HuH-7.5 (cell line): ENCODE measurements at places on chromosomes 12 and 14.

DNA sequence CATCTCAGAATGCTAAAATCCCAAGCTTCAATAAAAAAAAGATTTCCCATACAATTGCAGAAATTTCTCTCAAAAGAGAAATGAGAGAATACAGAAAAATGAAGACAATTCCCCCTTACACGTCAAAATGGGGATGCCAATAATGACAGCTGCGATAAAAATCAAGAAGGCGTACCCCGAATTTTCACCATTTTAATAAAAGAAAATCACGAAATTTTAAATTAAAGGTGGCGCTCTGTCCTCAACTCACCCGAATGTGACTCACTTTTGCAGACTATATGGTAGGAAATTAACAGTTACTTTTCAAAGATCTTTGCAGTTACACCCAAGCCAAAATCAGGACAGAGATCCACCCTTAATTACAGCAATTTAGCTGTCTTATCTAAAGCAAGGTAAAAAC is 2.1 kb downstream of the ATP2B1 start:
- DNase-seq, result no peak

DNA sequence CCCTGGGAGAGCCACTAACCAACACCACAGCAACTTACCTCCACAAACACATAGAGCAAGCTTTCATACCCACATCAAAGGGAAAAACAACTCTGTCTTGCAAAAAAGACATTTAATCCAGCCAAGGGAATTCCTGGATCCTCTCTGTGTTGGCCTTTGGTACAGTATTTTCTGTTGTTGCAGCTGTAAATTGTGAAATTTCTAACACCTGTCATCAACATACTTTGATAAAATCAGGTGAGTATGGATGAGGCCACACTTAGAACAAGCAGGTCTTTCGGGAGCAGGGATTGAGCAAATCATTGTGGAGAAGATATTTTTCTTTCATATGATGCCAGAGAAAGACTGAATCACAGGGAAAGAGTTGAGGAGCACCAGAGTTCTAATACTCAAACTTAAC is 89.3 kb downstream of the SPTSSA start:
- no peak for DNase-seq

- DNase-seq, result peak; percentile 59
Measured at GRCh38 chr12:10190558-10191388, 11.9 kb downstream of the TMEM52B start.

- no peak for DNase-seq
Measured at GRCh38 chr12:109462868-109463692, 14.0 kb downstream of the KCTD10 start.

DNA sequence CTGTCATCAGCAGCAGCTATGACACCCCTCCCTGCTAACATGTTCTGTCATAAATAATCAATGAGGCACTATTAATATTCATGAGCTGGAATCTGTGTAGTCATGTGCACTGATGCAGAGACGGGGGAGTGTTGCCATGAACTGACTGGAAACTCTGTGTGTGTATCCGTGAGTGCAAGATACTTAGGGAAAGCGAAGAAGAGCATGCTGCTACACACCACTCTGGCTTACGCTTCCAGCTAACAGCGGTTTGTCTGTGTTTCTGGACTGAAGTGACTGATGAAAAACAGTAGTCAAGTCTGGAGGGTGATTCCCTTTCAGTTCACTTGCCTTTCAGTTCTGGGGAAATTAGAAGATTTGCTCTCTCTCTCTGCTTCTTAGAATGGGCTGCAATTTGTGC is 249.4 kb downstream of the PDZRN4 start:
- no peak for DNase-seq

- DNase-seq, result no peak
Measured at GRCh38 chr14:72788255-72788654, 105.6 kb downstream of the DPF3 start.

DNA sequence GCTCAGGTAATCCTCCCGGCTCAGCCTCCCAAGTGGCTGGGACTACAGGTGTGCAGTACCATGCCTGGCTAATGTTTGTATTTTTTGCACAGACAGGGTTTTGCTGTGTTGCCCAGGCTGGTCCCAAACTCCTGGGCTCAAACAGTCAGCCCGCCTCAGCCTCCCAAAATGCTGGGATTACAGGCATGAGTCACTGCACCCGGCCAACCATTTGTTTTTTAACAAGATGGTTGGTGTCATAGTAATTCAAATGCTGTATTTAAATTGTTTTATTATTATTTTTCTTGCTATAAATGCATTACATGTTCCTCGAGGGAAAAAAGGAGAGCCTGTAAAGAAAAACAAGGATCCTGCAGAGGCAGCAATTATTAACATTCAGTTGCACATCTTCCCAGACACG is 83.9 kb downstream of the EP400 start:
- DNase-seq, result no peak

- DNase-seq, result no peak
Measured at GRCh38 chr12:30825341-30825740, 70.6 kb upstream of the CAPRIN2 start.

DNA sequence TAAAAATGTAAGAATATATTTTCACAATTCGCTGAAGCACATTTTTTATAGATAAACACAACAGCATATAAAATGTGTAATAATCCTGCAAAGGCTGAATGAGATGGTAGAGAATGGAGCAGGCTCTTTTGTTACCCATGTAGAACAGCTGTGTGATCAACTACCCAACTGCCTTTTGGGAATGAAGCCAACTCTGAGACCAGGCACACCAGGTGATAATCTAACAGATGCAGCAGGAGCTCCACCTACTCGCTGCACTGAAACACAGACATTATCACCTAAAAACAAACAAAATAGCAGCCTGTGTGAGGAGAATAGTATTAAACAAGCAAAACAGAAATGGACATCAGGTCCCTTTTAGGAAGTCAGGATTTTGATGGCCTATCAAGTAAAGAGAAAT is 183.3 kb downstream of the CCDC59 start:
- no peak for DNase-seq

GRCh38 chr14:97058074-97058467 is 260.9 kb downstream of the VRK1 start:
- no peak for DNase-seq

DNA sequence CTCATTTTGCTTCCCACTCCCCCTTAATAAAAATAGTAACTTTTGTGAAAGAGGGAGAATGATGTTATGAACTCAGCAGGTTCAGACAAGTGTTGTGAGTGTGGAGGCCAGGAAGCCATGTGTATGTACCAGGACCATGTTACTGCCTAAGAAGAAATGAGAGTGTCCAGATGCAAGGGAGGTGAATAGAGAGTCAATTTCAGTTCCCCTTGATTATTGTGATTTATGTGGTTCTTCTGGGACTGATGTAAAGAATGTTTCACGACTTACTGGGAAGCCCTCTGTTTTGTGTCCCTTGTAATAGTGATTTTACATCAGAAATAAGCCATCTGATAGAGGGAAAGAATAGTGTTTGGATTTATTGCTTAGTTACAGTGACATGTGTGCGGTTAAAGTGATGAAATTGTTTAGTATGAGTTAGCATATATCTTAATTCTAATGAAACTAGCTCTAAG is 32.5 kb downstream of the FBXO34 start:
- no peak for DNase-seq

GRCh38 chr12:106081606-106082005 is 57.1 kb downstream of the NUAK1 start:
- no peak for DNase-seq

- DNase-seq, result no peak
Measured at GRCh38 chr14:94377866-94378470, 10.4 kb downstream of the SERPINA1 start.

DNA sequence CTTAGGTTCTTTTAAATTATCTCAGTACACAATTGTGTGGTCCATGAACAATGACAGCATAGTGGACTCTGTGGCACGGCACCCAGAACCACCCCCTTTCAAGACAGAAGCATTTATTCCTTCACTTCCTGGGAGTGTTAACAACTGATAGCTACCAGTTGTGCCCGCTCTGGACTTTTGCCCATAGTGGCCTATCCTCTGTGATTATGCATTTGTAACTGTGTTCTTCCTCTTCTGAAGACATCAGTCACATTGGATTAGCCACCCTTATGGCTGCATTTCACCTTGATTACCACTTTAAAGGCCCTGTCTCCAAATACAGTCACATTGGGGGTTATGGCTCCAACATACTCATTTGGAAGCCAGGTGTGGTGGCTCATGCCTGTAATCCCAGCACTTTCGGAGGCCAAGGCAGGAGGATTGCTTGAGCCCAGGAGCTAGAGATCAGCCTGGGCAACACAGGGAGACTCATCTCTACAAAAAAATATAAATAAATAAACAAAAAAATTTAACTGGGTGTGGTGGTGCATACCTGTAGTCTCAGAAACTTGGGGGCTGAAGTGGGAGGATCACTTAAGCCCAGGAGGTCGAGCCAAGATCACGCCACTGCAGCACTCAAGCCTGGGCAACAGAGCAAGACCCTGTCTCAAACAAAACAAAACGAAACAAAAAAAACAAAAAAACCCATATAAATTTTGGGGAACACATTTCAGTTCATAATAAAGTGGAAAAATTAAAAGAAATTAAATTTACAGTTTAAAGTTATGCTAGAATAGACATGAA is 27.6 kb upstream of the PHC1 start:
- DNase-seq, result no peak

- DNase-seq, result no peak
Measured at GRCh38 chr12:42617622-42618021, 28.1 kb upstream of the PRICKLE1 start.

DNA sequence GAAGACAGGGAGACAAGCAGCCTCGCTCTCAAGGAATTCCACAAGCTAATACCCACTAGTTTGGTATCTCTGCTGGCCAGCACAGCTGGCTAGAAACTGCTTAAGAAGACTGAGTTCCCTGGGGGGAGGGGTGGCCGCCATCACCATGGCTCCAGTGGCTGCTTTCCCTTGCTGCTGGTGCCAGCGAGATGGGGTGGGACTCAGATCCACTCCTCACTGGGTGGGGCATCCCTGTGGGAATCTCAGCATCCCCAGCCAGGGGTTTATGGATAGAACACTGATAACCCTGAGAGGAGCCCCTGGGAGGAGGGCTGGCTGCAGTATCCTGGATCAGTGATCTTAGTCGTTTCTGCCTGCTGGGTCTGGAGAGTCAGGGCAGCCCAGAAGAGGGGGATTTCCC is 170.6 kb upstream of the MDGA2 start:
- no peak for DNase-seq

GRCh38 chr12:46585854-46586621 is 213.5 kb upstream of the SLC38A2 start:
- no peak for DNase-seq

DNA sequence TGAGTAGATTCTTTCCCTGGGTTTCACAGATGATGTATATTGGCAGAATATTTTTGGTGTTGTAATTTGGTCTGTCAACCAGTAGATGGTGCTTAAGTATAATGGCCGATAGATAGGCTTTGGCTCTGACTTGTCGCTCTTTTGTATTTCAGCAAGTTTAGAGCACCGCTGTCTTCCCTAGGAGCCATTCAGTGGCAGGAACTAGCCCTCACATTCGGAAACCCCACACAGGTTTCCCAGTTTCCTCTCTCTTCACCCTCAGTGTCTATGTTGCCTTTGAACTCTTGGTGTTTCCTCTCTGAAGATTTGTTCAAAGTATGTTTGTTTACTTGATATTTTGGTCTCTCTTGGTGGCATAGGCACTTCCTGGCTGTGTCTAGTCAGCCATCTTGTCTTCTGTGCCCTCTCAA is 102.2 kb downstream of the GPHN start:
- DNase-seq, result no peak

GRCh38 chr14:78005325-78005724 is 164.8 kb upstream of the NRXN3 start:
- DNase-seq, result no peak

DNA sequence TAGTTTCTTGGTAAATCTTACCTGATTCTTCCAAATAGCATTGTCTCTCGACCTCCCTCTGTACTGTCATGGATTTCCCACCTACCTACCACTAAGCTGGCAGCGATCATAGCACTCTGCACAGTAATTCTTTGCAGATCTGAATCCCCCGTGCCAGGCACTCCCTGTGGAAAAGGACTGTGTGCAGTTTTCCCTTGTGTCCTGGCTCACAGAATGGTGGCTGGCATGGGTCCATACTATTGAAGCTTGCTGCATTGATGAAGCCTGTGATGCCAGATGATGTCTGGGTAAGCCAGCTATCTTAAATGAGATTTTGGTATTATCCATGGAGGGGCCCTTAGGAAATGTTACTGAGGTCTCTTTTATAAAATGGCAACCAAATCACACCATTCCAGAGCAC is 135.7 kb downstream of the RPAP3 start:
- DNase-seq, result no peak

- no peak for DNase-seq
Measured at GRCh38 chr14:75315144-75315543, 36.5 kb downstream of the FOS start.

DNA sequence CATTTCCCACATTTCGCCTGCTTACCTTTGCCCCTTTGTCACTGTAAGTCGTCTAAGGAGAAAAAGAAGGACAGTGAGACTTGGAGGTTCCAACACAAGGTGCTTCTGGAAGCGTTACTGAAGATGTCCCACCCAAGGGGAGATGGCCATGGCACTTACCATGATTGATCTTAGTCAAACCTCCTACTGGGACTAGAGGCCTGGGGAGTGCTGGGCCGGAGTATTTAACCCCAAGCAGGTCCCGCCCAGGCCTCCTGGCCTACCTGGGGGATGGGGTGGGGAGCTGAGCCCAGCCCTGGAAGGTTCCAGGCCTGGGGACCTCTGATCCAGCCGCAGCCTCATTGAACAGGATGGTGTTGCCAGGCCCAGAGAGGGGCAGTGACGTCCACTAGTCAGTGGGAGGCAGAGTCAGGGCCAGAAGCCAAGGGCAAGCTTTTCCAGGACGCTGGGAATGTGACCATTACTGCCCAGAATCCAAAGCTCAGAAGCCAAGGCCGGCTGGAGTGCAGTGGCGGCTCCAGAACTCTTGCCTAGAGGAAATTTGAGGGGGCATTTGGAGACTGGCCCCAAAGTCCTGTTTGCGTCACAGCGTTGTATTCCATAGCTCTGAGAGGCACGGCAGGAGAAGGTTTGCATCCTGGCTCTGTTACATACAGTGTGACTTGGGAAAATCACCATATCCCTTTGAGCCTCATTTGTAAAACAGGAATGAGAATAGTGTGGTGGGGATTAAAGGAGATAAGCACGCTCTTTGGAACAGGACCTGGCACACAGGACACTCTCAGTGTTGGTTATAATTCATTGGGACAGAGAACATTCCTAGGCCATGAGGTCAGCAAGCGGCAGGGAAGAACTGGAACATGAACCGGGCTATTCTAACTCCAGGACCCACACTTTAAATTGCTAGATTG is at the start of gene HPD:
Gene HPD, minus strand, starts transcription at position 198 of the 911 bp plus-strand sequence. Its CDS starts 36 bp downstream, at position 162.
- DNase-seq, result no peak
